ENCODE measurements at places on chromosomes 2 and 18.

DNA sequence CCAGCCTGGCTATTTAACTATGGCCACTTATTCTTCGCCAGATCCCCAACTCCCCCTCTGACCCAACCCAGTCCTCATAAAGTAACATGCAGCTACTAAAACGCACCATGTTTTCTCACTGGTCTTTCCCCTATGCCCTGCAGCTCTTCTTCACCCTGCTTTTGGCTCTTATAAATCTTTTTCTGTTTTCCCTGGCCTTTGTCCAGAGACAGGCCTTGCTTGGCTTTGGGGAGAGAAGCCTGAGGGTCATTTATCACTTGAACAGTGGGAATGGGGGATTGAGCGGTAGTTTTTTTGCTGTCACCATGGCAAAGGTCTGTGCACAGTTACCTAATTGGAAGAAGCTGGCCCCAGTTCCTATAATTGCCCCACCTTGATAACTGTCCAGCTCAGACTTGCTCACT is 202.9 kb upstream of the NT5C1B start:
- no peak for DNase-seq

DNA sequence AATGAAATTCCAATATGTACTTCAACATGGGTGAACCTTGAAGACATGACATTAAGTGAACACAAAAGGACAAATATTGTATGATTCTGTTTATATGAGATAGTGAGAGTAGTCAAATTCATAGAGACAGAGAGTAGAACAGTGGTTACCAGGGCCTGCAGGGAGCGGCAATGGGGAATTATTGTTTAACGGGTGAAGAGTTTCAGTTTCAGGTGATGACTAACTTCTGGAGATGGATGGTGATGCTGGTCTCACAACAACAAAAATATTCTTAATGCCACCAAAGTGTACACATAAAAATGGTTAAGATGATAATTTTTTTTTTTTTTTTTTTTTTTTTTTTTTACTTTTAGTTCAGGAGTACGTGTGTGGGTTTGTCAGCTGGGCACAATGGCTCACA is 109.4 kb upstream of the TMEM200C start:
- DNase-seq = no peak

DNA sequence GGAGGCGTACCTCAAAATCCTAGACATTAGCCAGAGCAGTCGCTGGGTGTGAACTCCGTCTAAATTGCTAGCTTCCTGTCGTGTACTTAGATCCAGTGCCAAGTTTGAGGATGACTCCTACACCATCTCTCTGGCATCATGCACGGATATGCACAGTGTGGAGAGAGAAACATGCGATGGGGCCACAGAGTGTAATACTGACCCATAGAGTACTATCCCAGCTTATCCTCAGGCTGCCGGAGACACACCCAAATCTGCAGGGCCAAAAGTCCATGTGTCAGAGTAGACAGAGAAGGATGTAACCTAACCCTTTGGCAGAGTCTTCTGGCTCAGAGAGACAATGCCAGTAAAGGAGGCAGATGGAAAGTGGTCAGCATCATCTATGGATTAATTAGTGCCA is 84.2 kb downstream of the ARL4C start:
- DNase-seq = no peak

DNA sequence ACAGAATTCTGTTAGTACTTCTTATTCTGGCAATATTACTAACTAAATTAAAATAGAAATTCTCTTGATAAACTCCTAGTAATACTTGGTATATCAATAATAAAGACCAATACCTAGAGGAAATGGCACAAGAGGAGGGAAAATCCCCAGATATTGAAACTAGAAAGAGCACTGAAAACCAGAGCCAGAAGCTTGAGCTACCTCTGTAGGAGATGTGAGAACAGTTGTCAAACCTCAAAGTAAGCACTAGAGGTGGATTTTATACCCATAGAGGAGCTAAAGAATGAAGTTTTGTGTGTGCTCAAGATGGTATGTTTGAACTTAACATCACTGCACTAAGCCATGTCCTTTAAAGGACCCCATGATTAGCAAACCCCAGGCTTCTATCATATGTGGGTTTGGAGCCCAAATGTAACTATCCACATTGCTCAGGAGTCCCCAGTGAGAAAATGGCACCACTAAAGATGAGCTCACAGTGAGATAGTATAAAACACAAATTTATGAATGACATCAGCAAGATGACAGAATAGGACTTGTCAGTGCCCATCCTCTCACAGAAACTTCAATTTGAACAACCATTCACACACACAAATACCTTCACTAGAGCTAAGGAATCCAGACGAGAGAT is 122.1 kb downstream of the PKP4 start:
- no peak for DNase-seq

DNA sequence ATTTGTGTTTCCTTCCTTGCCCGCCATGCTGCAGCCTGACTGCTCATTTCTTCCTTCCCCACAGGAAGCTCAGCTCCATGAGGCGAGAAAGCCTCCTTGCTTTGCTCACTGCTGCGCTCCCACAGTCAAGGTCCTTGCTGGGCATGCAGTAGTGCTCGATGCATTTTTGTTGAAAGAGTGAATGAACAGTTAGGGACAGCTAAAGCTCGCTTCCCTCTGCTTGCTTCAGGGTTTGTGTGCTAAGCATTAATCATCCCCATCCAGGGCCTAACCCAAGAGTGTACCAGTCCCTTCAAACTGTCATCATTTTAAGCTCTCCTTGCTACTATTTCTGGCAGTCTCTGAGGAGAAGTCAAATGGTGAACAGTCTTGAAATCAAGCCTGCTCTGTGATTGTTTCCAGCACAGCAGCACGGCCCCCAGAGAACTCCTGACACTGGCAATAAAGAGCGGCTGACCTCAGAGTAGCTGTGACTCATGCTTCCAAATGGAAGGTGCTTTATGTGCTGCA is 171.7 kb upstream of the SOX11 start:
- no peak for DNase-seq

DNA sequence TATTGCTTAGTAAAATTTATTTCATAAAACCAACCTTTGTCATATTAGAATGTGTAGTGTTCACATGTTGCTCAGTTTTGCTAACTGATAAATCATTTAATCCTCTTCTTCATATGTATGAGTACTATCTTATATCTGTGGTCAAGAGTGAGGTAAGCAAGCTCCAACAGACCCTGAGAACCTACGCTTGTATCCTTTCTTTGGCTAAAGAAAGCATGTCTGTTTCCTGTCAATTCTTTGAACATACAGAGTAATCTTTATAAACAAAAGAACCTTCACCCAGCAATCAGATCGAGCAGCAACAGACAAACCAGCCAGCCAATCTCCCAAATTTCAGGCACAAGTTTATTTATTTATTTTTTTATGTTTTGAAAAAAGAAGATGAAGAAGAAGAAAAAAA is 6.4 kb downstream of the ADCYAP1 start:
- no peak for DNase-seq

DNA sequence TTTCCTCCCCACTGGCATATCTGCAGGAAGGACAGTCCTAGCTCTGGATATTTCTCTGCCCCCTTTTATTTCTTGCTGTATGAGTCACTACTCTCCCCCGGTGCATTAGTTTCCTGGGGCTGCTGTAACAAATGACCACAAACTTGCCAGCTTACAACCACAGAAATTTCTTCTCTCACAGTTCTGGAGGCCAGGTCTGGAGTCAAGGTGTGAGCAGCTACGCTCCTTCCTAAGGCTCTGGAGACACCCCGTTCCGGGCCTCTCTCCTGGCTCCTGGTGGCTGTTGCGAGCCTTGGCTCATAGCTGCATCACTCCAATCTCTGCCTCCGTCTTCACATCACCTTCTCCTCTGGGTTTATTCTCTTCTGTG is 34.1 kb downstream of the PTPRM start:
- no peak for DNase-seq

DNA sequence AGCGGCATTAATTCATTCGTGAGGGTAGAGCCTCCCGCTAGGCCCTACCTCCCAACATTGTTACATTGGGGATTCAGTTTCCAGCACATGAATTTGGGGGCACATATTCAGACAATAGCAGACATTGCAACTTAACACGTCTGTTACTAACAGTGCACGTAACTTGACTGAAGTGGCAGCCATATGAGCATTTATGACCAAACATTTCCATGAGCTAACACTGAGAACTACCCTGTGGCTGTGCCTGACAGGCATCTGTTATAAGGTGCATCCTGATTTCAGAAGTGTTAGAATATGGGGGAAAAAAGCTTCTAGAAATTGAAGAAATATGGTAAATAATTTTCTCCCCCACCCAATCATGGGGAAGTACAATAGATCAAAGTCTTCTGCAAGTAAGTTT is 24.5 kb downstream of the MALT1 start:
- DNase-seq = no peak

DNA sequence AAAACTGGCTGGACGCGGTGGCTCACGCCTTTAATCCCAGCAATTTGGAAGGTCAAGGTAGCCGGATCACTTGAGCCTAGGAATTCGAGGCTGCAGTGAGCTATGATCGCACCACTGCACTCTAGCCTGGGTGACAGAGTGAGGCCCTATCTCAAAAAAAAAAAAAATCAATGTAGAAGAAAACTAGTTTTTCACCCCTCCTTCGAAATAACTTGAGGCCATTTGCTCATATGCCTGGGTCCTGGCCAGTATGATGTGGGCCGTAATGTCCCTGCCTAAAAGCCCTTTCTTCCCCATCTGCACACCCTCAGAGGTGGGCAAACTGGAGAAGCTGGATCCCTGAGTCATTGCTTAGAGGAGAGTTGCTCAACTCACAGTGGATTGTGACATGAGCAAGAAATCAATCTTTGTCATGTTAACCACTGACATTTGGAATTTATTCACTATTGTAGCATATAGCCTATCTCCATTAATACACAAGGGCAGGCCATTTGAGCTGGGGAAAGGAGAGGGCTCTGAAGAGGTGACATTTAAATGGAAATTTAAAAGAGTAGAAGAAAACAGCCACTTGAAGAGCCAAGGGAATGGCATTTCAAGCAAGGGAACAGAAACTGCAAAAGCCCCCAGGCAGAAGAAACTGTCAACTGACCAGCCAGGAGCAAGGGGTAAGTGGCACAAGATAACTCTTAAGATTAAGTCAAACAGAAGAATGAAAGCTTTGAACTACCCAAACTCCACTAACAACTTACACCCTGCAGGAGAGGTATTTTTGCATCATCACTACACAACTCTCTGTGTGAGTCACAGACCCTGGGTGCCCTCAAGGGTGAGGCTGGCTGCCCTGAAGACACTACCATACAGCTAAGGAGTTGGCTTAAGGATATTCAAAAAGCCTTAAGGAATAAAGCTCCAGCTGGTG is 7.6 kb upstream of the METTL21A start:
- DNase-seq = no peak

GRCh38 chr2:97857553-97857952 is 138.2 kb downstream of the TMEM131 start:
- no peak for DNase-seq

DNA sequence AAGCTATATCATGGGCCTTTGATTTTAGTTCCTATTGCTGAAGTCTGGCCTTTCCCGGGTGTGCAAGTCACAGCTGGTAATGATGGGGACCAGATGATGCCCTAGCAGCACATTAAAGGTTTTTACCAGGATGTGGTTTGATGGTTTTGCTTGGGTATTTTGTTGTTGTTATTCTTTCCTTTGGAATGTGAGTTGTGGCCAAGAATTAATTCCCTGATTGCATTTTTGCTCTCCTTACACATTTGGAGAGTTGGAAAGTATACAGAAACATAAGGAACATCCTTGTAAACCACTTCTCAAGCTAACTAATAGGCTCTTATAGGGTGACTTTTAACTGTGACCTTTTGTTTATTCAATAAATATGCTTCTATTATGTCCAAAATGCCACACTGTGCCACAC is 154.1 kb upstream of the MMADHC start:
- no peak for DNase-seq

- DNase-seq = no peak
Observed at GRCh38 chr18:10995550-10995949, 153.8 kb downstream of the PIEZO2 start.

- DNase-seq = no peak
Observed at GRCh38 chr18:22346401-22346952, 71.2 kb downstream of the CTAGE1 start.

GRCh38 chr2:156585457-156585856 is 149.3 kb downstream of the GPD2 start:
- no peak for DNase-seq

DNA sequence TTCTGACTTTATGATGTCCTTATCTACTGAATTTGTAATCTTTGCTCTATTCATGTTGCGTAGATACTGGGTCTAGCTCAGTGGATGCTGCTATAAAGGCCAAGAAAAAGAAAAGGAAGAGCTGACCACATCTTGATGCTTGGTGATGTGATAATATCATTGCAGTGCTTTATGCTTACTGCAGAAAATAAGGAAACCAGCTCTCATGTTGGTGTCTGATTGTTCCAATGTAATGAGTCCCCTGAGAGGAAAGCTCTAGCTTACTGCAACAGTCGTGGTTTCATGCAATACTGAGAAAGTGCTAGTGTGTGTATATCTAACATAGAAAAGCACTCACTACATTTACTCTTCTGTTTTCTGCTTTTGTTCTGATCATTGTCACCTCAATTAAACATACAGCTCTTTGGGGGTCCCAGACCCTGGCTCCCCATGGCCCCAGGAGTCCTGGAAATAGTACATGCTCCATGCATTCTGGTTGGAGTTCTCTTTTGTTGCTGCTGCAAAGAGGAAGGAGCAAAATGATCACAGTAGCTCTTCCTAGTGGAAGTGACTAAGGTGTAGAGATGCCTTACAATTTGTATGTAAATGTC is 338.8 kb downstream of the CYRIA start:
- DNase-seq = no peak

DNA sequence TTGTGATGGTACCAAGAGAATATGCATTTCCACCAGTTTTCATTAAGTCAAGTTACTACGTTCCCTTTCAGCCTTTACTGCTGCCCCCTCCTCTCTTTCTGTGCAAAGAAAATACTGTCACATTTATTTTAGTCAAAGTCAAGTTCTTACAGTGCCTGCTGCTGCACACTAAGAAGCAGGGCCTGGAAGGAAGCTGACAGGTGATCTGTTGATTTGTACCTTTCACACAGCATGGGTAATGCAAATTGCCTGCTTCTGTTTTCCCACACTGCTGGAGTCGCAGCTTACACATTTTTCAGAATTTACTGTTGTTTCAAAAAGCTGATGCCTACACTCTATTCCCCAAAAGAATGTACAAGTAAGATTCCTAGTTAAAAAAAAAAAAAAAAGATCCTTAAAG is 48.7 kb upstream of the CD226 start:
- no peak for DNase-seq

DNA sequence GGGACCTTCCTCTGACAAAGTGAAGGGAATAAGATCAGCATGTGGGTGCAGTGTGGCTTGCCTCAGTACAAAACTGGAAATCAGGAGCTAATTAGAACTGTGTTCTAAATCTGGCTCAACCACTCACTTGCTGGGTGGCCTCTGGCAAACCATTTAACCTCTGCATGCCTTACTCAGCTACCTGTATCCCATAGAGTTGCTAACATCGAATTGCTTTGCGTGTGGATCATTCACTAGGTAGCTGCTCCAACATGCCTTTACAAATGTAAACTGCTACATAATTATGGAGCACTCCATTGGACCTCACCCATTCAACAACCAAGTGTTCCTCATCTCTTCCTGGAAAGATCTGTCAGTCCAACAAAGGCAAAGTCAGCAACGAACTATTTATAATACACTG is 19.0 kb downstream of the PLEKHM3 start:
- no peak for DNase-seq

GRCh38 chr18:24274837-24275236 is 122.8 kb downstream of the OSBPL1A start:
- DNase-seq = no peak
